ENCODE measurements at places on chromosomes 1 and 21.
A peak's percentile ranks its signal among the peaks of the same experiment; 100 is the strongest.

- DNase-seq = no peak
These were observed at the start of gene APCS for GRCh38 chr1:159587461-159587951. Gene APCS (plus strand): TSS chr1:159587826. CDS start chr1:159587922, 96 bp downstream.

- DNase-seq = peak; percentile 1
These were observed 122.2 kb downstream of the POU2F1 start for GRCh38 chr1:167342846-167343245.

GRCh38 chr1:30770150-30770549 is 12.6 kb upstream of the LAPTM5 start:
- DNase-seq = no peak

DNA sequence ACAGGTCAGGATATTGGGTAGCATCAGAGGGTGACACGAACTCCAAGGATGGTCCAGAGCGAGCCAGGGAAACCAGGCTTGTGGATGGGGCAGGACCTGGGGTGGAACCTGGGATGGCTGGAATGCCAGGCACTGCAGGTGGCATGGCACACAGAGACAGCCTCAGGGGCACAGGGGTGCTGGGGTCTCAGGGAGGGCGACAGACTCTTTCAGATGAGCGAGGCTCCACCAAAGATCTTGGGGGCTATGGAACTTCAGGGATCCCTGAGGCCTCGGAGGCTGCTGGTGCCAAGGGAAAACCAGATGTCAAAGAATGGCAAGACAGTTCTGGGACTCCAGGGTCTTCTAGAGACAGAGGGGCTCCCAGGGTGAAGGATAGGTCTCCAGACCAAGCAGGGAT is 21.4 kb downstream of the IGFN1 start:
- DNase-seq = no peak

DNA sequence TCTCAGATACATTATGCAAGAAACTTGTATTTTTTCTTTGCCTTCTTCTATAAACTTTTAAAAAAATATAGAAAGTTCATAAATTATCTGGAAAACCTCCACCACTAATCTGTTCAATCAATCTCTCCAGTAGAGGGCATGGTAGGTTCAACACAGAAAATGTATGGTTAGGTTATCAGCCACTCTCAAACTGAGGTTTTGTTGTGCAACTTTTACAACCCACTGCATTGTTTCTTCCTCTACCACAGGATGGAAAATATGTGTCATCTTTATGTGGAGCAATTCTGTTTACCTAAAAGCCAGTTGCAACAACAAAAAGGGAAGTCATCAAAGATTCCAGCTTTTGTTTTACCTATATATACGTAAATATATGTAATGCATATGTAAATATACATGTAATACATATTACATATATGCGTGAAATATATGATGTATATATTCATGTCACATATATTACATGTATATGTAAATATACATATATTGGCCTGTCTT is 3.0 kb upstream of the RGS2 start:
- peak; percentile 79 for DNase-seq

DNA sequence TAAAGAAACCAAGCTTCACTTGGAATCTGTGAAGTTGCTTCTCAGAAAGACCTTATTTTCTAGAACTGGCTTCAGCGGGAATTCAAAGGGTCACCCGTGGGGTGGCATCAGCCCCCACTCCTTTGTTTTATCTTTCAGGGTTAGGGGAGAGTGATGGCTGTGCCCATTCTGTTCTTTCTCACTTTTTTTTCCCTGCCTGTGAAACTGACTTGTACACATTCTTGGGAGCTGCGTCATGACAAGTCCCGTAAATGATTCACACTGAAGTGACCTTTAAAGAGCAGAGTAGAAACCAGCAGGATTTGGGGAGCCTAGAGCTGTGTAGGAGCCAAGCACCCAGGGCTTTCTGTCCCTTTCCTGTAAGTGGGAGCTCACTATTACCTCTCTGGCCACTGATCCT is 43.8 kb downstream of the SLC44A3 start:
- DNase-seq = no peak

DNA sequence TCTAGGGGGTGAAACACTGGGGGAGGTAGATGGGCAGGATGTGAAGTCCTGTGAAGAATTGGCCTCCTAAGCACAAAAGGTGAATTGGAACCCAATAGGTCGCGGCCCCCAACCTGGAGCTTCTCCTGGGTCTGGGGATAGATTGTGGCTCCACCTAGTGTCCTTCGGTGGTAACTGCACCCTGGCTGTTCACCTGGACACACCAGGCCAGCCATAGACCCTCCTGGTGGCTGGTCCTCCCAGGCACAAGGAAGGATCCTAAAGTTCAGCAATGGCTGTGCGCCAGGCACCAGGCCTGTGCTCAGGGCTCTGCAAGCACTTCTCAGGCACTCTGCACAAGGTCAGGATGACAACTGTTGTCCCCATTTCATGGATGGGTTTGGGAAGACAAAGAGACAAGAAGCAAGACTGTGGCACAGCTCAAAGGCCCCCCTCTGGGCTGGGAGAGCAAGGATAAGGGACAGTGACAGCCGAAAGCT is 13.5 kb downstream of the ESPN start:
- DNase-seq = peak; percentile 78

DNA sequence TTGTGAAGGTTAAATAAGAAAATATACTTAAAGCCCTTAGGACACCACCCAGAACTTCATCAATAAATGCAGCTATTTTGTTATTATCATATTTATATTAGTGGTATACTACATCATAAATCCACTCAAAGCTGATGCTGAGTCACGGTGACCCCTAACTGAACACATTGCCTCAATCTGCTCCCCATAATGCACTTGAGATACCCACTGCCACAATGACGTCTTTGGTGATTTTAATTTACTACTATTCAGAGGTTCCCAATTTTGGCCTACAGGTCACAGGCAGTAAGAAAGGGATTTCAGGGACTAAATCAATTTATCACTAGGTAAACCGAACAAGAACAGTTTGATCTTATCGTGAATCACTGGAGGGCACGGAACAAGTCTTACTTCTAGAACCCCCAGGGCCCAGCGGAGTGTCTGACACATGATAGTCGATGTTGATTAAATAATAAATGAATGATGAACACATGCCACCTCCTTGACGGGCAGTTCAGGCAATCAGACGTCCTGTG is 493 bp upstream of the CHD1L start:
- no peak for DNase-seq

GRCh38 chr1:113659556-113659955 is 99.7 kb downstream of the PHTF1 start:
- DNase-seq = no peak

GRCh38 chr1:79478160-79478559 is 471.6 kb upstream of the ADGRL4 start:
- no peak for DNase-seq

DNA sequence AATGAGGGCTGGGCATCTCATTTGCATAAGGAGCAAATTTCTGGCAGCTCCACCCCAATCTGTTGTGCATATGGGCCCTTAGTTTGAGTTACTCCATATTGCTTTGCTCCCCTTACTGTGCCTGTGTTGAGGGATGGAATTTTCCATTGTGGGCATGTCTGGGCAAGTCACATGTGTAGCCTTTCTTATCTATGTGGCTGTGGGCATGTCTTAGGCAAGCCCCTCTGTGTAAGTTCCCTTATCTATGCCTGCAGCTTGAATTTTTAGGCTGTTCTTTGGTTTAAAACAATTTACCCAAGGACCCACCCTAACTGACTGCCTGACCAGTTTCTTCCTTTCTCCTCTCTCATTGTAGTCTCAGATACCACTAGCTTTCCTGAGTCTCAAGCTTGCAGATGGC is 405.7 kb upstream of the NCAM2 start:
- no peak for DNase-seq

GRCh38 chr1:25050165-25050564 is 120.1 kb upstream of the RUNX3 start:
- no peak for DNase-seq

- no peak for DNase-seq
These were observed 156.4 kb upstream of the ZC3H12A start for GRCh38 chr1:37317870-37318467.

GRCh38 chr1:172211221-172211620 is 209.3 kb upstream of the C1orf105 start:
- DNase-seq = no peak

- DNase-seq = no peak
These were observed 152.0 kb downstream of the KIF26B start for GRCh38 chr1:245306628-245307410.

GRCh38 chr1:248851390-248851789 is 7.5 kb downstream of the ZNF692 start:
- DNase-seq = no peak

GRCh38 chr1:204128464-204128963 is 23.3 kb downstream of the ETNK2 start:
- no peak for DNase-seq

- DNase-seq = no peak
These were observed 11.4 kb upstream of the ZSCAN20 start for GRCh38 chr1:33460947-33461629.

DNA sequence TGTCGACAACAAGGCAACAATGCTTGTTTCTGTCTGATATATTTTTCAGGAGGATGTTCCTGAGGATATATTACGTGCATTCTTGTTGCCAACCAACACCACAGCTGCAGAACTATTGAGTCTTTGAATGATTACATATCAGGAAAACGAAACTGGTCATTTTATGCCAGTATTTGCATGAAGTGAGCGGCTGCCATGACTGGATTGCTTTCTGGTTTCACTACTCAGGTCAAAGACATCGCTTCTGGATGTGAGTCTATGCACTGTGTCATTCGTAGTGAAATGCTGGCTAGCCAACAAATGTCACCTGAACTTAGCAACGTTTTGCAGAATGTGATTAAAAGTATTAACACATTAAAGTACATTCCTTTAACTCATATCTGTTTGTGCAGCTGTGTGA is 35.8 kb upstream of the OLFM3 start:
- DNase-seq = no peak

DNA sequence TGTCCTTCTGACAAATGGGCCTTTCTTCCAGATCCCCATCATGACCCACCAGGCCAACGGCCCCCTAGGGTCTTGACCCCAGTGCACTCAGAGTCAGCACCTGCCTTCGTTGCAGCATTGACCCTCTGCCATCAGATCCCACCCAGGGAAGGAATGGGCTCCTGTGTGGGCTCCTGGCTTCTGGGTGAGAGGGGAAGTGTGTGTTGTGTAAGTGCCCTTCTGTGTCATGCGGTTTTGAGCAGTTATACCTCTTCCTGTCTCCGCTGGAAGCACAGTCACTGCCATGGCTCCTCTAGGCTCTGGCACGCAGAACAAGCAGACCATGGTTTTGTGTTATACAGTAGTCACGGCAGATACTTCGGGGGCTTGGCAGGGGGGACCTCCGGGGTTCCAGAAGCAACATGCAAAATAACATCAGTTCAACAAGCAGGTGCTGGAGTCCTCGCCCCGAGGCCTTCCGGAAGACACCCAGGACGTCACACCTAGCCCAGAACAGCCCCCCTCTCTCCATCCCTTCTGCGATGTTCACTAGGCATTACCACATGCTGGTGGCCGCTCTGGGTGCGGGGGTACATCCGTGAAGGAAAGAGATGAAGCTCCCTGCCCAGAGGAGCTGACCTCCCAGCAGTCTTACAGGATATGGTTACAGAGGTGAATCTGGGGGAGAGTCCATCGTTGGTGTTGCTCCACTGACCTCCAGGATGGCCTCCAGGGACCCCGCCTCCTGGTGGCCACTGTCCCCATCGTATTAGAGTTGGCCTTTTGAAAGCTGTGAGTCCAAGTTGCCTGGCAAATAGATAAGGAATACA is 17.4 kb upstream of the KCNAB2 start:
- DNase-seq = peak; percentile 84

- DNase-seq = no peak
These were observed 126.5 kb downstream of the AKT3 start for GRCh38 chr1:243723458-243724043.

- no peak for DNase-seq
These were observed 9.8 kb downstream of the NADK start for GRCh38 chr1:1768249-1768992.

GRCh38 chr1:25428475-25429166 is 2.1 kb upstream of the MACO1 start:
- no peak for DNase-seq

DNA sequence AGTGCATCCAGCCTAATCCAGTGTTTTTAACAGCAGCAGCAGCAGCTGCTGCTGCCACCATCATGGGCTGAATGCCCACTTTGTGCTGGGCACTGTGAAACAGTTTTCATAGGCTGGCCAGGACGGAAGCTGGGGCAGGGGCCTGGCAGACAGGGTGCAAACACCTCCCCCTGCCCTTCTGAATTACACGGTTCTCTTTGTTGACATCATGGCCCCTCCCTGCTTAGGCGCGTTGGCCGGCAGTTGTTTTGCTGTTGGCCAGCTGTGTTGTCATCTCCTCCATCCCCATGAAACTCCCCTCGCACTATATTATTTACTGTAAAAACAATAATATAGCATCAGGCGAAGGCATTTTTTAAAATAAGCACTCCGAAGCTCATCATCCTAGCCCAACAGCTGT is 33.1 kb downstream of the PTPRU start:
- DNase-seq = no peak

GRCh38 chr1:159791031-159791430 is 10.3 kb downstream of the DUSP23 start:
- no peak for DNase-seq

DNA sequence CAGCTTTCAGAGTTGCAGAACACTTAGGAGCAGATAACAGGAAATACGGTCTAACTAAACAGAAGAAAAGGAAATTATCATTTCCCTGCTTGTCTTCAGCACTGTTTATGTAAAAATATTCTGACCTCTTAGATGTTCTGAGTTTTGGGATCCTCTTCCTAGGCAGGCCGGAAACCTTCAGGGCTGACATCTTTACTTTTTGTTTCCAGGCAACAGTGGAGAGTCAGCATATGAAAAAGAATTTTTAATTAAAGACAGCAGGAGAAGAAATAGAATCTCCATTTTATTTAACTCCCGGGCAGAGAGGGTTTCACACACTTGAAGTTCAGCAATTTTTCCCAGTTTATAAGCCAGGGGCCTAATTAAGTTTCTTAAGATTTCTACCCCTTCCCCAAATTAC is 5.1 kb upstream of the RIPPLY3 start:
- DNase-seq = no peak

DNA sequence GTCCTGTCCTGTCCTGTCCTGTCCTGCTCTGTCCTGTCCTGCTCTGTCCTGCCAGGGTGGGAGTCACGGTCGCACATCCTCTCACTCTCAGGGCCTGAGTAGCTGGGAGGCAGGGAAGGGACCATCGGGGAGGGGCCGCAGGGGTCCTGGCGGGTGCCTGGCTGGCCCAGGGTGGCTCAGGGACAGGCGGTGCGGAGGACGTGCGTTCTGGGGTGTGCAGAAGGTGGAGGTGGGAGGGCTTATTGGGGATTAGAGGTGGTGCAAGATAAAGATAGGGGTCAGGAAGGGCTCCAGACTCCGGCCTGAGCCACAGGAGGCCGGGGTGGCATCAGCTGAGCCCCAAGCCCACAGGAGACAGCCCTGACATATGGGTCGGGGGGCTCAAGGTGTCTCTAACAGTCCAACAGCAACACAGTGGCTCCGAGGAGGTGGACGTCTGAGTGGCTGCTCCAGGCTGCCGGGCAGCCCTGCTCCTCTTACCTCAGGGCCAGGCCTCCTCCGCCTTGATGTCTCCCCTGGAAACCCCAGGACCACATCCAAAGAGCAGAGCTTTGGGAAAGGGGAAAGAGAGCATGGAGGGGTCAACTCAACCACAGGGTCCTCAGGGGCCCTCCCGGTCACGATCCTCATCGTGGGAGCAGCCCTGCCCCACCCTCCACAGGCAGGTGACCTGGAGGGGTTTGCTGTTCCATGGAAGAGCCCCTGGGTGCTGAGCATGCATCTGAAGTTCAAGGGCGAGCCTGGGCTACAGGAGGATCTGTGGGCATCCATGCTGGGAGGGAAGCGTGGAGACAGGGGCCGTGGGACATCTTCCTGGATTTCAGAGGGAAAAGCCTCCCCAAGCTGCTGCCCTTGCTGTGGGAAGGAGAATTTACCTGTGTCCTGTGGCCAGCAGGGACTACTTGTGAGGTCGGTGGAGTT is 39.6 kb upstream of the ADARB1 start:
- no peak for DNase-seq

GRCh38 chr1:9097947-9098705 is 28.7 kb upstream of the SLC2A5 start:
- no peak for DNase-seq

Measured in CD8-positive, alpha-beta memory T cell (primary cell).